ENCODE measurements at places on chromosomes 4 and X.

GRCh38 chrX:7889135-7889534 is 38.1 kb downstream of the PNPLA4 start:
- DNase-seq = no peak

- no peak for DNase-seq
These were observed 24.5 kb downstream of the MND1 start for GRCh38 chr4:153369021-153369420.

DNA sequence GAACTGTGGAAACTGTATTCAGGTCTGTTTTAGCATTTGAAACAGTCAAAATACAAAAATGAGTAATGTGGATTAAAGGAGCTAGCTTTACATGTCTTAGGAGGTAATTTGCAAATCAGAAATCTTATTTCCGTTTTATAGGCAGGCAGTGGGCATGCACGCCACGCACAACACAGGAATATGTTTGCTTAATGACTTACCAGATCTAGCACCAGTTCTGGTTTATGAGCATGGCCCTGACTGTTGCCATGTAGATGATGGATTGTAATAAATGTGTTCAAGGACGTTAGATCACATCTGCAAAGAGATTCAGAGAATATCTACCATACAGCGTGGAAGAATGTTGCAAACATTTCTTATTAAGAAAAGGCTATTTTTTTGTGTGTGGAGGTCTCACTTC is 344.5 kb upstream of the NR3C2 start:
- no peak for DNase-seq

GRCh38 chrX:65894133-65894532 is 145.7 kb downstream of the VSIG4 start:
- DNase-seq = no peak

DNA sequence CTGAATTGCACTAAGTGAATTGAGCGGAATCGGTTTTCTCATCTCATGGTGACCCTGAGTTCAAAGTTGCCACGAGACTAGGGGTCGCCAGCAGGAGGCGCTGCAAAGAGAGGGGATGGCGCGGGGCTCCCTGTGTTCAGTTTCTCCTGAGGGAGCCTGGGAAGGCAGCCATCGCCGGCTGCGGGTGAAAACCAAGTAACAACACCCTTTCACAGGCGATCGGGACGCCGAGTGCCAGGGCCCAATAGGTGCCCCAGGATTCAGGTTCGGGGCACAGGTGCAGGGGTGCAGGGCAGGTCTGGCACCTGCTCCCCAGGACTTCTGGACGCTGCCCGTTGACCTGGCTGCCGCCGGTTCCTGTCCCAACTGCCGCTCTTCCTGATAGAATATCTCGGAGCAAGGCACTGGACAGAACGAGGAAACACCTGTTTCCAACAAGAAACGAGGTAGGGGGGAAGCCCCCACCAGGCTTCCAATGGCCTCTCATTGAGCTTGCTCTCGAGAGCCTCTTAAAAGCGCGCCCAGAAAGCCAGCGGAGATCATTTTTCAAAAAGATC is 1.1 kb upstream of the FGF16 start:
- no peak for DNase-seq

- no peak for DNase-seq
These were observed 67.0 kb downstream of the CLCN4 start for GRCh38 chrX:10223781-10224180.

- DNase-seq = no peak
These were observed 158.6 kb downstream of the TRAM1L1 start for GRCh38 chr4:116926631-116927295.

DNA sequence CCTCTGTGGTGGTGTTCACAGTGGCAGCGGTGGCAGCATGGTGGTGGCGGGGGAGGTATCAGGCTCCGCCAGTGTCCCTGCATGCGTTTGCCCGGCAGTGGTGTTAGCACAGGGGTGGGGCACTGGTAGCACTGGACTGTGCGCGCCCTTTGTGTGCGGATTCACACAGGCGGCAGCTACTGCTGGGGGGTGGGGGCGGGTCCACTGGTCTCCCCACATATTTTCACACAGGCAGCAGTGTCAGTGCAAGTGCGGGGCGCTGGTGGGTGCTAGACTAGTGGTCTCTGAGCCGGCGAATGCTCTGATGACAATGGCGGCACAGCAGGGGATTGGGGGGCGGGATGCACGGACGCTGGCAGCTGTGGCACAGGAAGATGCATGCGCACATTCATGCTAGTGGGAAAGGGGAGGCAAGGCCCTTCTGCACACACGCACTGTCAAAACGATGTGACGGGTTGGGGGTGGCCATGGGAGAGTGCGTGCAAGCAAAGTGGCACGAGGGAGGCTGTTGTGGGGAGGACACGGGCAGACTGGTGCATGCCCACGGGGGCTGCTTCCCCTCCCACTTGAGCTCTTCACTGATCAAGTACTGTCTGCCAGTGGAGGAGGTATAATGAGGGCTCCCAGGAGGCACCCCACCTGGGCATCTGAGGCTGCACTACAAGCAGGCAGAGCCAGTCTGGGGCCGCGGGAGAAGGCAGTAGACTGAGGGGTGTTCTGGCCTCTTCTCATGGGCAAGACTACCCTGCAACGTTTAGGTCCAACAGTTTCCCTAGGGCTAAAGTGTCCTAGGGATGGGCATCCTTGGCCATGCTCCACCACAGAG is 53.0 kb downstream of the POF1B start:
- DNase-seq = no peak

GRCh38 chr4:5940470-5941203 is 47.8 kb upstream of the CRMP1 start:
- DNase-seq = no peak

DNA sequence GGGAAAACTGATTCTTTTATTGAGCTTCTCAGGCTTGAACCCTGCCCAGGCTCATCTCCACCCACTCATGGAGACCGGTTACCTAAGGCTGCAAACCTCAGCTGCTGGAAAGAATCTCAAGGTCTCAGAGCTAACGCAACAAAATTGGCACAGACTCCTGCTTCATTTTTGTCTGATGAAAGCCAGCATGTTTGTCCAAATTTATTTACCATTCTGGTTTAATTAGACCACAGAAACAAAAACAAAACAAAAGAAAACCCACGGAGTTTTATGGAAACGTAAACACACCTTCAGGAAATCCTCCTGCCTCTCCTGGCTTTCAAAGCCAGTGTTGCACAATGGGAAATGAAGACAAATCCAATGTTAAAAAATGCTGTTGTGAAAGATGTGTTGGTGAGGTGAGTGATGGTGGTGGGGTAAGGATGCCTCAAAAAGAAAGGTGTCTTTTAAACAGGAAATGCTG is 56.4 kb upstream of the PDLIM3 start:
- DNase-seq = no peak

GRCh38 chrX:9957743-9958142 is 9.4 kb upstream of the CLDN34 start:
- no peak for DNase-seq

GRCh38 chr4:150590631-150591030 is 8.7 kb downstream of the MAB21L2 start:
- DNase-seq = no peak

DNA sequence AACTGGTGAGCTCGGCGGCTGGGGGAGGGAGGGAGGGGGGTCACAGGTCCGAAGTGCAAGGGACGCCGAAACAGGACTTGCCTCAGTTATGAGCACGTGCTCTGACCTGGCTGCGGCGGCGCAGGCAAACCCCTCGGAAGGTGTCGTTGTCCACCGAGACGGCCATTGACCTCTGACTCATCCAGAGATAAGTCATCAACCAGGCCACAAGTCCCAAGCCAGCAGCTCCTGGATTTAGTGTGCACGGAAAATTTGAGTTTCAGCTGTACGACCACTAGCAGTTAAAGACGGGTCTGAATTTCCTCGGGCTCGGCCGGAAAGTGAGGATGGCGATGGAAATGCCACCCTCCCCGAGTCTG is 674 bp downstream of the SH3D19 start:
- no peak for DNase-seq

DNA sequence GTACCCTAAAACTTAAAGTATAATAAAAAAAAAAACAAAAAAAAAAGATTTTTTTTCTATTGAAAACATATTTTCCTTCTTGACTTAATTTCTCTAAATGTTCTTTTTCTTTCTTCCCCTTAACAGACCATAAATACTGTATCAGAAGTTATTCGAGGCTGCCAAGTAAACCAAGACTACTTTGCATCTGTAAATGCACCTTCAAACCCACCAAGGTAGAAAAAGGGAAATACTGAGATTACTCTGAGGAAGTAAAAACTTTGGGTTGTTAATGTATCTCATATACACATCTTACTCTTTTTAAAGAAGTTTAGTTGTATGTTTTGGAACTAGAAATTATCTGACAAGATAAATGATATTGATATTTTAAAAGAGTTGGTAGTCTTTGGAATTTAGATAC is 65.6 kb downstream of the USO1 start:
- no peak for DNase-seq

- DNase-seq = no peak
These were observed 211.2 kb upstream of the POF1B start for GRCh38 chrX:85590638-85591037.

DNA sequence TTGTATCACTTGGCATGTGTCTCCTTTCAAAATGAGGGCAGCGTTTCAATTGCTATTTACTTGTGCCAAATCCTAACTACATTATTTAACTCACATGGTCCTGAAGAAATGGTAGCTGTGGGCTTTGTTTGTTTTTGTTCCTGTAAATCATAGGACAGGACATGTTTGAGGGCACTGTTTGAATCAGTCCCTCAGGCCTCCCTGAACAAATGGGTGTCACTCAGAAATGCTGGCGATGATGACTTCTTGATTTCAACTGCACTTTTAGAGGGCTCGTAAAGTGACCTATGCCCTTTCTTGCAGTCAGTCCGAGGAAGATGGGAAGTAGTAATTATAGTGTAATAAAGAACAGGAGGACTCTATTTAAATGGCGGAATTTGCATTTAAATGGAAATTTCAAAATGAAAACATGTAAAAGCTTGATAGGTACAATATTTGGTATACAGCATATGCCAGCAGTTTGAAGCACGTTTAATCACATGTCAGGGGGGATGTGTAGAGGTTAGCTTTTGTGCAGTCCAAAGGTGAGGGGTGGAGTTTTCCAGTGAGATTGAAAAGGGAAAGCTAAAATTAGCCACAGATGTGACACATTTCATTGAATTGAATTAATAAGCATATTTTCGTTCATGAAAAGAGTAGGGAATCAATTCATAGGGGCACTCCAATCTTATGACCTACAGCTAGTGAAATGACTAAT is 1958.7 kb upstream of the IGFBP7 start:
- no peak for DNase-seq

- DNase-seq = no peak
These were observed 53.6 kb downstream of the HHIP start for GRCh38 chr4:144699565-144699964.

DNA sequence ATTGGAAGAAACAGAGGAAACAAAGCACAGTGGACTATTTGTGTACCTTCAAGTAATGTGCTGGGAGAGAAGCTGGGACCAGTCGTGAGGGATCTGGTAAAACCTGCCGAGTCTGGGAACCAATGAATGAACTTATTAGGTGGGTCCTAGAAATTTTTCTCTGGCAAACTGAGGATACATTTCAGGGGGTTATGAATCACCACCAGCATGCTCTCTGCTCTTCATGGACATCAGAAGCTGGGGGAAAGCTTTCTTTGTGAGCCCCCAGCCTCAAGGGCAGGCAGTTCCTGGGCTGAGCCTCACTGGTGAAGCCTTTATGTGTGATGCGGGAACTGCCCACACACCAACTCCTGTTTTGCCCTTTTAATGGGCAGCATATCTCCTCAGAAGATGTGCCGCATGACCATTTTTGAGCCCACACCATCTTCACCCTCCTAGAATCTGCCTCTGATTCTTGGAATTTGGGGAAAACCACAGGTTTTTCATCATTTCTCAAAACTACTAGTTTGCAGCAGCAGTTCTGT is 95.4 kb upstream of the ENPP6 start:
- no peak for DNase-seq

GRCh38 chrX:16712548-16713155 is at the start of gene CTPS2:
Gene CTPS2, minus strand, starts transcription at chrX:16712669. Its CDS starts 9,767 bp downstream, at chrX:16702902.
- no peak for DNase-seq

- DNase-seq = no peak
These were observed 2.0 kb downstream of the RAPGEF2 start for GRCh38 chr4:159104694-159105414.

DNA sequence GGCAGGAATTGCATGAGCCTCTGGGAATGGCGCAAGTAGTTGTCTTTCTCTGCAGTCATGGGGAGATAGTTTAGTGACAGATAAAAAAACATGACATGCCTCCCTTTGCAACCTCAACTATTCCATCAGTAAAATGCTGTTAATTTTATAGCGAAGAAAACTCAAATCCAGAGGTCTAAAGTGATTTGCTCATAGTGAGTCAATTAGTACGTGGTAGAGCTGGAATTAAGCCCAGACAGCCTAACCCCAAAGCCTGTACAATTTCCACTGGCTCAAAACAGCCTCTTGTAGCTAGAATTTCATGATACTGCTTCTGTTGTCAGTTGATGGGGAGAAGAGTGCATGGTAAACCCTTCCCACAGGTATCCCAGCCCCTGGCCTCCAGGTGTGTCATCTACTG is 81.3 kb upstream of the TRPC5 start:
- no peak for DNase-seq

- DNase-seq = no peak
These were observed 620.0 kb downstream of the ANKRD50 start for GRCh38 chr4:124092541-124092984.

DNA sequence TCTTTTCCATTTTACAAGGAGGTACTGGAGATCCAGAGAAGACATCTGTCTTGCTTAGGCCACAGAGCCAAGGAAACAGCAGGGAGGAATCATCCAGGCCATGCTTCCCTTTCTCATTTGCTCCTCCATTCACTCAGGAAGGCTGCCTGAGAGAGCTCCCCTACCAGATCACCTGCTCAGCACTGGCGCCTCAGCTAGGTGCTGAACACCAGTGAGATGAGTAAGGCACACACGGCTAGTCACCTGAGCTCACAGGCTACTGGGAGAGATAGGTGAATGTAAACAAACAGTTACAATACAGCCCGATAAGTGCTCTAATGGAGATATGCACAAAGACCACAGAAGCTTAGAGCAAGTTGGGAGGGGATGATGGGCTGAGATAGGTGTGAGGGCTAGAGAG is 149.8 kb upstream of the ARHGEF9 start:
- no peak for DNase-seq

GRCh38 chrX:109601486-109601885 is 23.5 kb downstream of the KCNE5 start:
- DNase-seq = no peak

GRCh38 chrX:9378980-9379696 is 85.7 kb upstream of the TBL1X start:
- DNase-seq = no peak

DNA sequence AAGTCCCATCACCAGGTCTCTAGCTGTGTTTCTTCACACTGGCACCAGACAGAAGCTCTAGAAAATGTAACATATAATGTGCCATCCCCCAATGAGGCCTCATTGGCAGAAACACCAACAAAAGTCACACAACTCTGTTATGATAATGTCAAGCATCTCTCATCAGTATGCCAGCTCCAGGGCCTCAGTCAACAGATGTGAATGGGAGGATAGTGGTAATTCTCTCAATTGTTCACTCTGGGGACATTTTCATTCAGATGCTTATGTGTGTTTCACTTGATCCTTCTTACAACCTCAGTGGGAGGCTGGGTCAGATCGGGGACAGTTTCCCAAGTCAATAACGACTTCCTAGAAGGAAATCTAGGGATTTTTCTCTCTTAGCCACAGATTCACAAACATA is 57.5 kb upstream of the SCOC start:
- DNase-seq = no peak

- no peak for DNase-seq
These were observed 148.7 kb upstream of the RASGEF1B start for GRCh38 chr4:81620442-81620841.

- peak; percentile 1 for DNase-seq
These were observed at the start of gene EDA2R for GRCh38 chrX:66638591-66639500. Gene EDA2R, minus strand, starts transcription at chrX:66639078. Its CDS starts 23,058 bp downstream, at chrX:66616020.
